NCI-H1436 (cell line): ENCODE measurements at places on chromosomes 7 and 10.

- DNase-seq = no peak
Measured at GRCh38 chr7:17247357-17247756, 51.1 kb upstream of the AHR start.

DNA sequence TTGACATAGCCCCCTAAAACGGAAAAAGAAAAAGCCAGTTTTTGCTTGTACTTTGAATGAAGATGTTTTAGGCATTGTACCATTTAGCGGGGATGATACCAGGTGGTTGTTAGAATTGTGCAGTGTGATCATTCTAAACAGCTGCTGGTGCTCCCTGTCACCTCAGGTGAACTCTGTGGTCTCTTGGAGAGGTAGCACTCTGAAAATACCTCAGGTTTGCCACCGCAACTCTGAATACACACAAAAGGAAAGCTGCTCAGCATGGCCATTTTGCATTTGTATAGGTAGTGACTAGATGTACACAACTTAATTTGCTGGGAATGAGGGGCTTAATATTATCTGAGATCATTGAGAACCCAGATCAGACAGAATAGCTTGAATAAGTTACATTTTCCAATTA is 52.6 kb downstream of the PLEKHA8 start:
- no peak for DNase-seq

DNA sequence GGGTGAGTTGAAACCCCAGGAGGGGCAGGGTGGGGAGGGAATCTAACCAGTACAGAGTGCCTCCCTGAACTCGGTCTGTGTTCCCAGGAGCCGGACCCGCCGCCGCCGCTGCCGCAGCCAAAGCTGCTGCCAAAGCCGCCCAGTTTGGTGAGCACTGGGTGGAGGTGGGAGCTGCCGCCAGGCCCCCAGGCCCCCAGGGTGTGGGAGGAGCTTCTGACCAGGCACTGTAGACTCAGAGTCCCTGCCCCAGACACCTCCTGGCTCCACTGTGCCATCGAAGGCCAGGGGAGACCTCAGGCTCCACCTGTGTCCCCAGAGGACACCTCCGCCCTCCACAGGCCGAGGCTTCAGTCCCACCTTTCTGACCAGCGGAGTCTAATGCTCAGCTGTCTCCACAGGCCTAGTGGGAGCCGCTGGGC is 20.4 kb upstream of the LIMK1 start:
- DNase-seq = no peak

- no peak for DNase-seq
Measured at GRCh38 chr10:115118346-115118745, 25.2 kb downstream of the ATRNL1 start.

DNA sequence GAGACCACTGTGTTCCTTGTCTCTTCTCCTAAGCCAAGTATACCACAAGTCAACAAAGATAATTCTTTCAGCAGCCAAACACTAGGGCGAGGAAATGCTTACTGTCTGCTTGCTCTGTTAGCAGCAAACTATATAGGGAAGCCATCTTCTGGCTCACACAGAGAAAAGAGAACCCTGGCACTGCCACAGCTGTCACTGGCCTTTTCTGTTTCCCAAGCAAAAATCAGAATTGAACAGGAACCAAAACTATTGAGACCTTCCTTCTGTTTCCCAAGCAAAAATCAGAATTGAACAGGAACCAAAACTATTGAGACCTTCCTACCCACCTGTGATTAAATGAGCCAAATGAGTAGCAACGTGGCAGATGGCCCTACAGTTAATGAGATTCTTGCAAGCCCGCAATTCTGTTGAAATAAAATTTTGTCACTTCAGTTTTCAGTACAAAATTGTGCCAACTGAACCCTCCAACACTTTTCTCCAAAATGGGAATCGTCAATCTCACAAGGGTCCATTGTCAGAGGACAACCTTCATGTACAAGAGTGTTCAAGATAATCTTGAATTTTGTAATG is 54.5 kb downstream of the LRRTM3 start:
- DNase-seq = no peak

- DNase-seq = no peak
Measured at GRCh38 chr7:33705333-33705833, 200.0 kb upstream of the BMPER start.

GRCh38 chr7:42045961-42046360 is 191.0 kb downstream of the GLI3 start:
- DNase-seq = no peak

DNA sequence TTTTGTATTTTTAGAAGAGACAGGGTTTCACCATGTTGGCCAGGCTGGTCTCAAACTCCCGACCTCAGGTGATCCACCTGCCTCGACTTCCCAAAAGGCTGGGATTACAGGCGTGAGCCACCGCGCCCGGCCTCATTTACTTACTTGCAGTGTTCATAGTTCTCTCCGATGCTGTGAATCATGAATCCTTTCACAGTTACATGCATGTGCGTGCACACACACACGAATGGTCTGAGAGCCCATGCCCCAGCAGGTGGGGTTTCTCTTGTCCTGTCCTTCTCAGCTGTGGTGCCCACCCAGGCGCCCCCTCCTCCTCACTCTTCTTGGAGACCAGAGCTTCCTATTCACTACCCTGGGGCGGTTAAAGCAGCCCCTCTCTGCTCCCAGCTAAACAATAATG is 50.6 kb downstream of the RBM17 start:
- DNase-seq = no peak

GRCh38 chr7:2754086-2754485 is 66.1 kb downstream of the AMZ1 start:
- DNase-seq = no peak

GRCh38 chr10:44051091-44051490 is 333.8 kb downstream of the CXCL12 start:
- DNase-seq = no peak

- peak; percentile 35 for DNase-seq
Measured at GRCh38 chr10:69242852-69243212, 22.7 kb downstream of the HKDC1 start.

DNA sequence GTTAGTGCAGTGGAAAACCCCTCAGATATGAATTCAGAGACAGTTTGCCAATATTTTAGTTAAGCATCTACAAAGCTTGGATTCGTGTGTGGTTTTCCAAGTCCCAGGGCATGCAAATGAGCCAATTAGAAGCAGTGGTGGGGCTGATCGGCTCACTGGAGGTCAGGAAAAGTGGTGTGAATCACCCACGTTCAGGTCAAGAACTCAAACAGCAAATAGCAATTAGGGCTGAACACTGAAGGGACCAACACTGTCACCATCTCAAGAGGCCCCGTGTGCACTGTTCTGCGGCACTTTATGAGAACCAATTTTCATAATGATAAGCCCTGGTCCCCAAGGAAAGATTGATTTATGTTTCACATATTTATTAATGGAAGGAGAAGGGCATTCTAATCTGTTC is 68.9 kb downstream of the ADARB2 start:
- no peak for DNase-seq

DNA sequence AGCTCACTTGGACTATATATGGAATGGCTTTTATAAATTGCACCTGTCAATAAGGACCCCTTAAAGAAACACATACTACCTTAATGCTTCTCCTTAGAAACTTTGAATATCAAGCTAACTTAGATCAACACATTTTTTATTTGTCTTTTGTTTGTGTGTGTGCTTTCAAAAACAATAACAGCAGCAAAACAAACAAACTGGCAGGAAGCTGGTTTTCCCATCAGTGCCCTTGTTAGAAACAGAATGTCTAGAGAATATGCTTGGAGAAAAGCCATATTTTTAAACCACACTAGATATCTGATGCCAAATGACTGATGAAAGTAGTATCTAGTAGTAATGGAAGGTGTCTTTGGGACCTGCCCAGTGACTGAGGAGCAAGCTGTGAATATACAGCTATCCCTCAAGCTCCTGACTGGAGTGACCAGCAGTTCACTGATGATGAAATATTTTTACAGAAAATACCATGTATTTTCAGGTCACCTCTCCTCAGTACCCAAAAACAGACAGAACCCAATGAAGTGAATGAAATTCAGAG is 1.0 kb downstream of the PDE1C start:
- DNase-seq = no peak

GRCh38 chr10:57506414-57507094 is 761.1 kb downstream of the IPMK start:
- DNase-seq = no peak

GRCh38 chr10:60898321-60898720 is 45.7 kb downstream of the RHOBTB1 start:
- no peak for DNase-seq

DNA sequence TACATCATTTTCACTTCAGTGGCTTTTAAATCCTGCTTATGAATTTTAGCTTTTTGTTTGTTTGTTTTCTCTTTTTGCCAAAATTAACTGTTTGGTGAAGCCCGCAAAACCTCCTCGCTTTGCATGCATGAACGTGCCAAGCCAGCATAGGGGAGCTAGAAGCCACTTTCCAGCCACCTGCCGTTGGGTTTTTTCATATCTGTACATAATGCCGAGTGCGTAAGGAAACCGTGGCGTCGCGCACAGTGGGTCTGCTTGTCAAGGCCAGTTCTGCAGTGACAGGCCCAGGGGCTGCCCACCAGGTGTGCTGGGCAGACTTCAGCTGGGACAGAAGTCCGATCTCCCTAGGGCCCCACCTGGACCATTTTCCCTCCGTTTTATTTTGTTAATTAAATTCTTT is 41.1 kb downstream of the WIPI2 start:
- DNase-seq = no peak

DNA sequence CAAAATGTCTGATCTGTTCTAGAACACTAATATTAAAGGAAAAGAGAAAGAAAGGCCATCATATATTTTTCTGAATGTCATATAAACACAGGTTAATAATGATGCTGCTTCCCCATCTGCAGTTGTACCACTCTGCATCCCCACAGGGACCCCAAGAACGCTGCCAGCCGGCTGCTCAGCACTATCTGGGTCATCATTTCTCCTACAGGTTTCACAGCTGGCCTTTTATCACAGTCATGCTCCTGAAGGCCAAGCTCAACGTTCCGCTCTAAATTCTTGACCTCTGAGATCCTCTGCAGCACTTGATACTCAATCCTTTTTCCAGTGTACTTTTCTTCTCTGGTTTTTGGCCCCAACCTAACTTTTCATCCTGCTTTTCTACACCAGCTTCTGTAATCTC is 4.8 kb downstream of the IDI1 start:
- DNase-seq = no peak
